NCI-H1417 (cell line): ENCODE measurements at places on chromosomes 6 and 20.

- DNase-seq, result no peak
Observed at GRCh38 chr6:139448051-139448649, 73.7 kb upstream of the CITED2 start.

DNA sequence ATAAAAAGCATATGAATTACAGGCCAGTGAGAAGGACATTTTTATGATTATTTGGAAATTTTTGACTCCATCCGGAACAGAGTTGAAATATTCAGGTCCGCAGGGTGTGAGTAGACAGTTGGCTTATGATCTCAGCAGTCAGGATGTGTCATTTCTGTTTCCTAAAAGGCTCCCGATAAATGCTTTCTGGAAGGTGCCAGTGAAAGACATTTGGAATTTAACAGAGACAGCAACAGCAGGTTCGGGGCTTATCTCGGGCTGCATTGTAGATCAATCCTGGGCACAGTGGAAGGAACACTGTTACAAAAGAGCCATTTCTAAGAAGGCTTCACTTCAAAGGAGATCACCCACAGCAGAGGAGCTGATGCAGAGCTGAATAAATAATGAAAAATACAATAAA, 934.4 kb downstream of the KIF16B start:
- no peak for DNase-seq

GRCh38 chr20:1912053-1912452, 16.8 kb downstream of the SIRPA start:
- no peak for DNase-seq

- DNase-seq, result no peak
Observed at GRCh38 chr6:99940582-99940981, 53.4 kb downstream of the MCHR2 start.

DNA sequence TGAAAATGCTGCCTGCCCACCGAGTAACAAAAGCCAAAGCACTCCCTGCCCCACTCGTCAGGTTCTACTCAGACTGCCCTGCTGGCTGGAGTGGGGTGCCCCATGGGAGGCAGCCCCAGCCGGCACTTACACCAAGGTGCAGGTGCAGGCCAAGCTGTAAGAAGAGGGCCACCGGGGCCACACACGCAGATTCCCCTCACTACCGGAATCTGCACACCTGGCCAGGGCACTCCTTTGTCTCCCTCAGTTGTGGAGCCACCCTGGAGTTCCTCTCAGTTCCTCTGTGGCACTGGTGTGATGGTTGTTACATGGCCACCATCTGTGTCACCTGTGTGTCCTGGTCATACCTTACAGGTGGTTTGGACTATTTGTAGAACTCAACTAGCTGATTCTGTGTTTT, 112.4 kb downstream of the FOXO3 start:
- DNase-seq, result no peak

- DNase-seq, result peak; percentile 80
Observed at GRCh38 chr20:59820204-59821041, 113.0 kb downstream of the SYCP2 start.

DNA sequence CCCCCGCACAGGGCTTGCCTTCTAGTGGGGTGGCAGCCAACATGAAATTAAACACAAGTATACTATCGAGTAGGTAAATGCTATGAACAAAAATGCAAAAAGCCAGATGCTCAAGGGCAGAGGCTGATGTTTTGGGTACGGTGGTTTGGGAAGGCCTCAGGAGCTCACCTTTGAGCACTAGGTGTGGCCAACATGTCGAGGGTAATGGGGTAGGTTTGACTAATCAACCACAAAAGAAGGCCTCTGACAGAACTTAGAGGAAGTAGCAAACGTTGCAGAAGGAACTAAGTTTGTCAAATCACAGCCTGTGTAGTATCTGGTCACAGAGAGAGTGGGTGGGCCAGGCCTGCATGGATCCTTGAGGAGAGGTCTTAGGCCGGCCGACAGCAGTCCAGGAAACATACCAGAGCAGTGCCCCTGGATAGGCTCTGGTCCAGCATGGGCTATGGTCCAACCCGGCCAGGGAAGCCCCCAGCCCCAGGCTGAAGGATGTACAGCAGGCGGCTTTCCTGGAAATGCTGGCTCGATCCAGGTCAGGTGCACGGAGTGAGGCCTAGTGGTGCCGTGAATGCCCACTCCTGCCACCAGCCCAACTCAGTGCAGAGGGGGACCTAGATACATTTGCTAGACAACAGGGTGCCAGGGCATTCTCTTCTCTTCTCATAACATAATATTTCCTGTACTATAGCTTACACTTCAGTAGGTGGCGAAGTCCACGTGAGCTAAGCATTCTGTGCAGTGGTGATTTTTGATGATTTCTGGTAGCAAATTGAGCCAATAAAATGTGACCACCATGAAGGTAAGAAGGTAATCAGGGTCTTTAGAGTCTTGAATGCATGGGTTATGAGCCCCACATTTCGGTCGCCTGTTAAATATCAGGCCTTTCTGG, 56.3 kb upstream of the CD93 start:
- DNase-seq, result no peak

DNA sequence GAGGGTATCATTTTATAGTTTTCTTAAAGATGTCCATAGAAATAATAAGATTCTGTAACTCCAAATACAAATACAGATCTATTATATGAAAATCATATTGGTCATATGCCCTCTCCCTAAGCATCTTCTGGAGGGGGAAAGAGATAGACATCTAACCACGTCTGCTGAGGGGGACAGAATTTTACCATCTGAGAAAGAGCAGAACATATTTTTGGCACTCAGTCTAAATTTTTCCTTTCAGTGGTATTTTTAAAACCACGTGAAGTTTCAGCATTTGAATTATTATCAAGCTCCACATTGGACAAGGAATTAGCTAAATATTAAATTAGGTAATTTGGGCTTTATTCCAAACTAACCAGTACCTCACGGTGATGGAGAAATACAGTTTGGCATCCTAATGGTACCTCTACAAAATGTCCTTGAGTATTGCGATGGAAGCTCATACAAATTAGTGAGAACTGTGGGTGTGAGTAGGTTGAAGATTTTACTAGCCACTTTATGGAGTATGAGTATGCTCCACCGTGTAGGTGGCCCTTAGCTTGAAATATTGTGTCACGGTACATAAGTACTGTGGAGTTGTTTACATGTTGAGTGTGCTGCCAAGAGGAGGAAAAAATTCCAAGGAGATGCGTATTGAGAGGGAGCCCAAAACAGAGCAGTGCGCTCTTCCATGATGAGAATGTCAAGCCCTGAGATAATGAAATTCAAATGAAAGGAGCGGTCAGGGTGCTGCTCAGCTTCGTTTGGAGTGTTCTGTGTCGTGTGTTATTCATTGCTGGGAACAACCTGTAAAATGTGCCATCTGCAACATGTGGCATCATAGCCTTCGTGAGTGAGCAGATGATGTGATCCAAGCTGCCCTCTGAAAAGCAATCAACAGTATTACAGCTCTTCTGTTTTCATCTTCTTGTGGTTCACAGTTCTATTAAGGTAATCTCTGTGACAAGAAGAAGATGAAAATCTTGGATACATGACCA, 48.4 kb upstream of the PHACTR2 start:
- no peak for DNase-seq

DNA sequence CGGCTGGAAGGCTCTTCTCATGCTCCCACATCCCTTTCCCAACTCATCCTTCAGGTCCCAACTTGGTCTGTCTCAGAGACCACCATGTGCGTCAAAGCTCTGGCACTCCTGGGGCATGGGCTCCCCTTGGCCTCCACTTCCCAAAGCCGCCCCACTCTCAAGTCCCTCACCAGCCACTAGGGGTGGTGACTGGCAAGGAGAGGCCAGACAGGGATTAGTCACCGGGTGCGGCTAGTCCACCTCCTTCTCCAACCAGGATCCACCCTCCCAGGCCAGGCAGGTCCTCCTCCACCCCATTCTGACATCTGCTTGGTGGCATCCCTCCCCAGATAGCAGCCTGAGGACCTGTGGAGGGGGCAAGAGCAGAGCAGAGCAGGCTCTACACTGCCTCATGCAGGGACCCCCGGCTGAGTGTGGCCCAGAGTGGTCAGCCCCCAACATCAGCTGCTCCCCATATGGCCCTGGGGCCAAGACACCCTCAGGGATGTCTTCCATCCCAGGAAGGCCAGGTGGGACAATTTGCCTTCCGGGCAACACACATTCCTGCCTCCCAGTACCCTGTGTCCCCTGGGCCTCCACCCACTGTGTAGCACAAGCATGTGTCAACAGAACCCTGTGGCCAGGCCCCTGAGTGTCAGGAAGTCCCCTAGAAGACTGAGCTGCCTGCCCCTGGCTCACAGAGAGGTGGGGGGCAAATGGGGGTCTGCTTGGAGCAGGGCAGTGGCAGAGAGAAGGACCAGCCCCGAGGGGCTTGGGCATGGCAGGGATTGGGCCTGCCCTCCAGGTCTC, 29.2 kb downstream of the YTHDF1 start:
- DNase-seq, result no peak

DNA sequence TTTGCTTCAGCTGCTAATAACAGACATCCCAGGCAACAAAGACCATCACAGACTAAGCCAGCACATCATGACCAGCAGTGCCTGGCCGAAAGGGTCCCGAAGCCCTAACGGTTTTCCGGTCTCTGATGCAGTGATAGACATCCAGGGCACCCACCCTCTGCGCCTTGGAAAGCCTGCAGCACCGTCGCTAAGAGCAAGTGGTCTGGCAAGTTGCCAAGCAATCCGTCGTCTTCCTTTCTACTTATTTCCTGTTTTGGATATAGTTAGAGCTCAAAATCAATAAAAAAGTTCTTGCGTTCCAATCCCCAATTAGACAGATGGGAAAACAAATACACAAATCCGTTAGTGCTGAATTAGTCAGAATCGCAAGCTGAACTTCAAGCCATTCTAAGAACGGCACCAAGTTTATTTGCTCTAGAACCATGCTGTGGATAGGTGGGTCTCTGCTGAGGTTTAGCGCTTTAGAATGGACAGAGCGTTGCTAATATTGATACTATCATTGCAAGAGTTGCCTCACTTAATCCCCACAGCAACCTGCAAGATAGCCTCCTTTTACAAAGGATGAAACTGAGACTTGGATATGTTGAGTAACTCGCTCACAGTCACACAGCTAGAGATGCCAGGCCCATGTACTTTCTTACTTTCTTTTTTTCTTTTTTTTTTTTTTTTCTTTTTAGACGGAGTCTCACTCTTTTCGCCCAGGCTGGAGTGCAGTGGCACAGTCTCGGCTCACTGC, 163.3 kb upstream of the SNX9 start:
- no peak for DNase-seq

- DNase-seq, result no peak
Observed at GRCh38 chr6:107706516-107707115, 117.5 kb downstream of the SCML4 start.

- no peak for DNase-seq
Observed at GRCh38 chr20:57620274-57620990, at the start of gene ZBP1. Gene ZBP1, minus strand, starts transcription at chr20:57620426. Its CDS starts 131 bp downstream, at chr20:57620295.

- DNase-seq, result no peak
Observed at GRCh38 chr6:115972679-115973078, 88.0 kb downstream of the FRK start.

DNA sequence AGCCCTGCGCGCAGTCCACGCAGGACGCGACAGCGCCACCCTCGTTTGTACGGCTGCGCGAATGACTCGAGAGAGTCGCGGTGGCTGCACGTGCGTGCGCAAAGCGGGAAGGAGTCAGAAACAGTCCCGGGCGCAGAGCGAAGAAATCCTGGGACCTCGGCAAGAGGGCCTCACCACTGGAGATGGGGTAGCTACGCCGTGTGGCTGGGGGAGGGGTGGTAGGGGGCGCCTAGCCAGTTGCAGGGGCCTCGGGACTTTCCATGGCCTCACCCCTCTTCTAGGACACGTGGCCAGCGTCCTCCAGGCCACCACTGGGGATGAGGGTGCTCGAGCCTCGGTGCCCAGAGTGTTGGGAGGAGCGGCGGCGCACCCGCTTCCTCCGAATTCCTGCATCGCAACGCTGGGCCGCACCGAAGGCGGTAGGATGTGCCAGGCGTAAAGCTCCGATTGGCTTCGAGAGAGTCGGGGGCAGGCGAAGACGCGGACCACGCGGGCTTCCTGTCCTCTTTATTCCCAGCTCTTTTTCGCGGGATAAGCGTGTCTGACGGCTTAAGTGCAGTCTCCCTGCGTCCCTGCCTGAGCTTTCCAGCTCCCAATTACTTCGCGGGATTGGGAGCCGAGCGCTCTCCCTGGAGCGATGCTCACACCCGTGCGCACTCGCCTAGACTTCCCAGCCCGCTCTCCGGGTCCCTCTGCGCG, 38.7 kb downstream of the NCR2 start:
- no peak for DNase-seq

DNA sequence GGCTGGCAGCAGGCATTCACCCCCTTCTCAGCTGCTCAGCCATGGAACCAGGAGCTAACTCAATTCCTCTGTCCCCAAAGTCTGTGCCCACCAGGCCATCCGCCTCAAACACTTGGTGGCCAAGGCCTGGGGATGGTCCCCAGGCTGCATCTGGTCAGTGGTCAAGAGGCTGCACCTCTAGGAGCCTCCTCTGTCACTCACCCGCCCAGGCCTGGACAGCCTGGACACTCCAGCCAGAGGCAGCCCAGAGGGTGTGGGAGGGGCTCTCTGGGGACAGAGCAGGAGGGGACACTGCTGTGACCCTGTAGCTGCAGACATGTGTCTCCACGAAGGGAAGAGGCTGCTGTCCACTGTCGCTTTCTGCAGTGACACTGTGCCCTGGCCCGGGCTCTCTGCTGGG, 416.6 kb upstream of the SULF2 start:
- DNase-seq, result no peak

DNA sequence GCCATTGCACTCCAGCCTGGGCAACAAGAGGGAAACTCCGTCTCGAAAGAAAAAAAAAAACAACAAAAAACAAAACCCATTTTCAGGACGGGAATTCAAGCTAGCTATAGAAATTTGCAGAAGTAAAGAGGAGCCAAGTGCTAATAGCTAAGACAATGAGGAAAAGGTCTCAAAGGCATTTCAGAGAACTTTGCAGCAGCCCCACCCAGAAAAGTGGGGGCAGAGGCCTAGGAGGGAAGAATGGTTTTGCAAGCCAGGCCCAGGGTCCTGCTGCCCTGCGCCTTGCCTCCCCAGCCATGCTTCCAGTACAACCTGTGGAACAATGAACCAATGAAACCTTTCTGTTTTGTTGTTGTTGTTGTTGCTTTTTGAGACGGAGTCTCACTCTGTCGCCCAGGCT, 38.3 kb upstream of the SAMHD1 start:
- DNase-seq, result no peak

DNA sequence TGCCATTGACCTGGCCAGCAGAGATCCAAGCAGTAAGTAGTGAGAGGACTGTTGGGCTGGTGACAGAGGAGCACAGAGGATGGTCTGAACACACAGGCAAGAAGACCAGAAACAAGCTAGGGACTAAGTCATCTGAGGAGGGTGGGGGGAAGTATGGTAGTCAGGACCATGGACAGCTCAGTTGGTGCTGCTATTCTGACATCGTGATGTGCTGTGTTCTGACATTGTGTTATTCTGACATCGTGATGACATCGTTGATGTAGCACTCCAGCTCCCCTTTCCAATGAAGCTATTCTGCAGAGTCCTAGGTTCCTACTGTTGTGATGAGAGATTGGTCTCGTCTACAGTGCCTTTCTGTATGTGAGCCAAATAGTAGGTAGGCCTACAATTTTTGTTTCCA, 28.7 kb downstream of the CFAP206 start:
- DNase-seq, result no peak

GRCh38 chr6:3109761-3110160, 8.8 kb upstream of the BPHL start:
- no peak for DNase-seq

- no peak for DNase-seq
Observed at GRCh38 chr6:35640017-35640664, 48.6 kb downstream of the FKBP5 start.
